ENCODE measurements at places on chromosomes 3 and 15.

DNA sequence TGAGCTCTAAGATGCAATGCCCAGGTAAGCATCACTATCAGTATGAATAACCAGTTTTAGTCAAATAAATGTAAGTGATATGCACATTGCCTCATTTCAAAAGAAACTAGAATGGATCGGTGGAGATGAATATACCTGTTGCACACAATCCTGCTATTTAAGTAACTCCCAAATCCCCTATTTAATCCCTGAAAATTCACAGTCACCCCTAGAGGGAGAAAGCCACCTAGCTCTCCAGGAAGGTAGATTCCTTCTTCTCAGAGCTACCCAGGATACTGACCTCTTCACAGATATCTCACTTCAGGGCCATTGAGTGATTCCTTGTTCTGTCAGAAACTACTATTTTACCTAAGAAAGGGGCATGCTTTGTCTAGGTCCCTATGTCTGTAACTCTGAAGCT lies 11.7 kb downstream of the LSAMP start:
- DNase-seq: no peak

DNA sequence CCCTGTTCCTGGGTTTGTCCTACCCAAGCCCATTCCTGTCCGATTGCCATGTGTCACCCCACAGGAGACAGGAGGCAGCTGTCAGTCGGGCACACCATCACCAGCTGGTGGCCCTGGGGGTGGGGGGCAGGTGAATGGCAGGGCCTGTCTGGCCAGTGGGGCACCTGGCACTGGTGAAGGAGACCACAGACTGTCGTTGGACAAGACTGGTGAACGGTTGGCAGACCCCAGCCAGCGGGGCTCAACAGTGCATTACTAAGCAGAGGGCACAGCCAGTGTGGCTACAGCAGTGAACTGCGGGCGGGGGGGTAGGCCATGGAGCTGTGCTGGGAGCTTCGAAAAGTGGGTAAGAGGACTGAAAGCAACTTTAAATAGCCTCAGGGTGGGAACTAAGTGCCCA lies 2.1 kb downstream of the SEMA7A start:
- DNase-seq: no peak

DNA sequence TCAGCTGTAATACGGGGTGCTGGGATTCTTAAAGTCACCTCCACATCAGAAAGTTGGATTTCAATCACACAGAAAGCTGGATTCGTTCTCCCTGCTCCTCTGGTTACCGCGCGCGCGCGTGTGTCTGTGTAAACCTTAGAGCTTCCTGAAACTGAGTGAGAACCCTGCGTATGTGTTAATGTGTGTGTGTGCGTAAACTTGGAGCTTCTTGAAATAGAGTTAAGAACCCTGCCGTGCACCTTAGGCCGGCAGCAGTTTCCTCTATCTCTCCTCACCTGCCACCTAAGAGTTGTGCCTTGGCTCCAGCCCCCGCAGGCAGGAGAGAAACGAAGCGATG lies 531 bp downstream of the LZTFL1 start:
- DNase-seq: no peak

GRCh38 chr3:143619231-143619630 lies 229.0 kb downstream of the SLC9A9 start:
- no peak for DNase-seq

Measured in Jurkat, Clone E6-1 (cell line).